ENCODE measurements at places on chromosomes 4 and X. TPM values are rescaled to one million over a fixed set of nuclear protein-coding genes. Genes with fewer than 3 reads are reported as not detected.

DNA sequence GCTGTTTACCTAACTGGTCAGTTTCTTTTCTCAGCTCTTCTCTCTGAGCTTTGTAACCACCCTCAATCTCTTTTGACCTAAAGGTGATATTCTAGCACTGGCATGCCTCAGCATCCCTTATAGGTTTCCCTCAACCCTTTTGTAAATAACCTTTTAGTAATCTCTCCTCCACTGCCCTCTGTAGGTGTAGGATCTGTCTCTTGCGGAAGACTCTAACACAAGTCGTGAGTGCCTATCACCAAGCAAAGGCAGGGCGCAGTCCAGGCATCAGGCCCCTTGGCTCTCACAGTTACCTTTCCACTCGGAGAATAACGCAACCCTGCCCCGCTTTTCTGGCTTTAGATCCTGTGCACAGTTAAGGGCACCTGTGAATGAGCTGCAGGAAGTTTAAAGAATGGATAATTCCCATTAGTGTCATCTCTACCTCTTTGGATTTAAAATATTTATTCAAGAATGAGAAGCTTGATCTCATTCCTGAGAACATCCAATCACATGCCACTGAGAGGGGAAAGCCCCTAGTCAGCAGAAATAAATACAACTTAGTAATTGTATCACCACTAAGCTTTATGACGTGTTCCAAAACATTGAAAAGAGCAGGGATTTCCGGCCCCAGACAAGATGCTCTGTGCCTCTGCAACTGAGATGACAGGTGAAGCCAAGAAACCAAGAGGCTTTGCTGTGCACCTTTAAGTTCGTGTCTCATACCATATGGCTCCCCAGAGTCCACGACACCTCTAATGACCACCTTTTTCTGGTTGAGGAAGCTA is 58.8 kb downstream of the SPINK2 start:
- DNase-seq = peak; percentile 61

GRCh38 chr4:182261651-182262223 is 18.5 kb downstream of the TENM3 start:
- DNase-seq = no peak

GRCh38 chrX:11341274-11342201 is 48.3 kb downstream of the AMELX start:
- DNase-seq = peak; percentile 1

GRCh38 chrX:33970028-33970967 is 161.8 kb downstream of the FAM47A start:
- no peak for DNase-seq

The PRDM5 gene
- not detected for total RNA-seq

Data from natural killer cell (primary cell).